ENCODE measurements at places on chromosomes 11 and 22.

GRCh38 chr11:8030526-8031247 is 43.5 kb downstream of the EIF3F start:
- DNase-seq, result no peak

DNA sequence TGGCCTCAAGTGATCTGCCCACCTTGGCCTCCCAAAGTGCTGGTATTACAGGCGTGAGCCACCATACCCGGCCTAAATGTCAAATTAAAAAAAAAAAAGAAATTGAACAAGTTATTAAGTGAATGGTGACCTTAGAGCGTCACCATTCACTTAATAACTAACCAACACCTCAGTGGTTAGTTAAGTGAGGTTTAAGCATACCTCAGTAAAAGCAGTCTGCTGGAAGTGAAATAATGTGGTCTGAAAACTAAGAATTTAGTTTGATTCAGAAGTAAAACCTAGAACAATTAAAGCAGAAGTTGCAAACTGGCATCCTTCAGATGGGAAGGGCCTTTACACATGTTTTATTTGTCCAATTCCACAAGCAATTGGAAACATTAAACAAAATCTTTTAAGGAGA is 71.5 kb downstream of the FCHSD2 start:
- DNase-seq, result no peak

DNA sequence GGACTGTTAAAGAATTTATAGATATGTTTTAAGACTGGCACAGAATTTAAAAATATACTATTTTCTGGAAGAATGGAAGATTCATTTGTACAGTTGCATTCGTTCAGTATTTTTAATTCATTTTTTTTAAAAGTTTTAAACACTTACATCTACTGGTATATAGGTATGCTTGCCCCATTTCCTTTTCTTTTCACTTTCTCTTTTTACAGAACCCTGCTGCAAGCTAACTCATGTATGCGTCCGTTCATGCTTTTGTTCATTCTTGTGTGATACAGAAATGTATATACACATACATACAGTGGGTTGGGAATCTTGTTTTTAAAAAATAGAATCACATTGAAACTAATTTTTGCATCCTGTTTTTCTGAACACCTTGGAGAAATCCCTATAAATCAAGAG is 31.0 kb downstream of the PACS1 start:
- DNase-seq, result no peak

DNA sequence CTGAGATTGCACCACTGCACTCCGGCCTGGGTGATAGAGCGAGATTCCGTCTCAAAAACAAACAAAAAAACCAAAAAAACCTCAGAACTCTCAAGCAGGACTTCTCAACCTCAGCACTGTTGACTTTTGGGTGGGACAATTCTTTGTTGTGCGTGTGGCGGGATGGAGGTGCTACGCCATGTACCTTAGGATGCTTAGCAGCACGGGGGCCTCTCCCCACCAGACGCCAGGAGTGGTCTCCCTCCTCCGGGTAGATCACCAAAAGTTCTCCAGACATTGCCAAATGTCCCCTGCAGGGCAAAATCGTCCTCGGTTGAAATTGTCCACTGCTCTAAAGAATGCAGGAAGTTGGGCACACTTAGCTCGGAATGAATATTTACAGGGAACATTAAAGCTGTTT is 26.9 kb upstream of the ATXN10 start:
- no peak for DNase-seq

DNA sequence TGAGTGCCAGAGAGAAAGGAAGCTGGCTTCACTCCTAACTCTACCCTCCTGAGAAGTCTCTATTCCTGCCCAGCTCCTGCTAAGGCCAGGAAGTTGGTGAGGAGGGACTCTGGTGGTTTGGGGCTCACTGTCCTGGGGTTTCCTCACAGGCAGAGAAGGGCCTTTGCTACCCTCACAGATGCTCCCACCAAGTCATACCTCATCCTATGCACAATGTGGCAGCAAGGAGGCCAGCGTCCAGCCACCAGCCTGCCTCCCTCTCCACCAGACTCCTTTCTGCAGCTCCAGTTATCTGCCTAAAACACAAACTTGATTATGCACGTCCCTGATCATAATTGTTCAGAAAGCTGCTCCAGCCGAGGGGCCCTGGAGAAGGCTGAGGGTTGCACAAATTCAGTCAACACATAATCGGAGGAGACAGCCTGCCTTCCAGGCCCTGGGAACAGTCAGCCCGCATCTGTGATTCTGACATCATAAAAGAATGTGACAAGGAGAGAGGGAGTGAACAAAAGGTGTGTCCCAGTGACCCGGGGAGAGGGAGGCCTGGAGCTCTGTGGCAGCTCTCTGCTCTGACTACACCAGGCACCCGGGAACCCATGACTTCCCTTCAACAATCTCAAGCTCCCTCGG is 28.8 kb downstream of the DKK3 start:
- no peak for DNase-seq

- DNase-seq, result no peak
Measured at GRCh38 chr11:27392278-27393114, 29.5 kb upstream of the CCDC34 start.

Data from stimulated activated CD4-positive, alpha-beta T cell treated with anti-CD3 and anti-CD28 coated beads, Interleukin-4, amount 100 ng/mL, for 48 hours (primary cell).